ENCODE measurements at places on chromosomes 11 and 22.

GRCh38 chr11:18501629-18502028 lies 25.1 kb downstream of the TSG101 start:
- no peak for DNase-seq

GRCh38 chr22:44357296-44357965 lies 44.7 kb upstream of the SHISAL1 start:
- DNase-seq, result no peak

- no peak for DNase-seq
Measured at GRCh38 chr11:40168414-40168813, 1291.0 kb downstream of the LRRC4C start.

- no peak for DNase-seq
Measured at GRCh38 chr11:108985236-108985944, 320.5 kb downstream of the DDX10 start.

GRCh38 chr22:16387088-16387487 lies 205.5 kb downstream of the CCT8L2 start:
- DNase-seq, result no peak

GRCh38 chr11:109884501-109884900 lies 208.7 kb upstream of the ZC3H12C start:
- no peak for DNase-seq

GRCh38 chr11:74142624-74143023 lies 28.2 kb downstream of the C2CD3 start:
- DNase-seq, result no peak

DNA sequence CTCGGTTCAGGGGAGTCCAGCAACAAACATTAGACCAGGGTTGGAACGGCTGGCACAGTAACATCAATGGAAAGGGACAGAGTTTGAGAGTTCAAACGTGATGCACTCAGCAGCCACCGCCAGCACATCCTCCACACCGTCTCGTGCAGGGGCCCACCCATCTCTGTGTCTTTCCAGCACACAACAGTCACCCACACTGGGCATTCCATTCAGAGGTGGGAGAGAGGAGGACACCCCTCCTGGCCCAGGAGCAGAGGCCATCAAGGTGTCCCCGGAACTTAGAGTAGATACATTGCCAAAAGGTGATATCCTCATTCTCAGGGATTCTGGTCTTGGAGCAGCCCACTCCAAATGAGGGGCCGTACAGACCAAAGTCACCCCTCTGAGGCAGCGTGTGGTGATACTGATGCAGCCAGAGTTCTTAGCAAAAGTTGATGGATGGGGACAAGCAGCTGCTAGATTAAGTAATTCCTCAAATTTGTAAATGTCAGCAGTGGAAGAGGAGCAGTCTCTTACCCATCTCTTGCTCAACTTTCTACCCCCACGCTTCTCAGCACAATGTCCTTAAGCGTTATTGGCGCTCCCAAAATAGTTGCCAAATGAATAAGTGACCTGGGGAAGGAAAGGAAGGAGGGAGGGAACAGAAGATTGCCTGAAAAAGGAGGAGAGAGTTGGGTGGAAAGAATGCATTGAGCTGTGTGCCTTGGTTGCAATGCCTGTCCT lies 5.5 kb downstream of the SNAP29 start:
- DNase-seq, result no peak

DNA sequence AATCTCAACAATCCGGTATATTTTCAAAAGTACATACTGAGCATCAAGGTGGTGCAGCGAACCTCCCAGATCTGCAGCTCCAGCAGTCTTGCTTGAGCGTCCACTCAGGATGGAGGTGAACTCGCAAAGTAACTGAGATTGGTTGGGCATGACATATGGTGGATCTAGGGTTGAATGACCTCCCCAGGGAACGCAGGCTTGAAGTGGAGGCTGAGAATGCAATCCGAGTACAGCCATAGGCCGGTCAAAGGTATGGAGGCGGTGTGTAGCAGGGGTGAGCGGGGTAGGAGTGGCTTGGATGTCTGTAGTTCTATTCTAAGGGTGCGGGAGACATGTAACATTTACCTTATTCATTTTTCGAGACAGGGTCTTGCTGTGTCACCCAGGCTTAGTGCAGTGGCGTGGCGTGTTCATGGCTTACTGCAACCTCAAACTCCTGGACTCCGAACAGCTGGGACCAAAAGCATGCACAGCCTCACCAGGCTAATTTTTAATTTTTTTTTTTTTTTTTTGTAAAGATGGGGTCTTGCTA lies 631 bp upstream of the C22orf39 start:
- no peak for DNase-seq

- DNase-seq, result no peak
Measured at GRCh38 chr11:93532806-93533205, 10.4 kb downstream of the SMCO4 start.

GRCh38 chr11:113289431-113290187 lies 24.8 kb upstream of the TTC12 start:
- peak; percentile 44 for DNase-seq

GRCh38 chr11:9462806-9463537 lies 2.2 kb downstream of the ZNF143 start:
- DNase-seq, result peak; percentile 47

DNA sequence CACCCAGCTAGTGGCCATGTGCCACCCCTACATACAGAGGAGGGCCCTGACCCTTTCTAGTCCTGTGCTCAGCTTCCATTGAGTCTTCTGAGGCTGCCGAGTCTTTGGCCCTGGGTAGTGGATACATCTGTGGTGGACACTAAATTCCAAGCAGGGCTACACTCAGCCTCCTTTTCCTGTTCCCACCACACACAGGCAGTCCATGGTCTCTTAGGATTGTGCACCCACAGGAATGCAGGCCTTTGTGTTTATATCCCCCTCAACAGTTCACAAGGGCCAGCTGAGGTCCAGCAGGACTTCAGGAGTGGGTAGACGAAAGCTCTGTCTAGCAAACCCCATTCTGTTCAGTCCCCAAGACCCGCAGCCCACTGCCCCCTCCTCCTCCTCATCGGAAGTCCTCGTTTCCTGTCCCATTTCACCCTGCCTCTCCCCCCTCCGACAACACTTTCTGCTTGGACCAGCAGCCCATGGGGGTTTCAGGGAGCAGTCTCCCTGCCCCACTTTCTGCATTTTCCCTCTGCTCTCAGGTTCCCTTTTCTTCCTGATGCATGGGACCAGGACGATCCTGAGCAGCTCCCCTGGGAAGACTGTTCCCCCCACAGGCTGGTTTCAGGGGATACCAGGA lies 91.8 kb downstream of the SWAP70 start:
- no peak for DNase-seq

- DNase-seq, result no peak
Measured at GRCh38 chr11:31397239-31397834, 27.7 kb downstream of the DNAJC24 start.

- peak; percentile 74 for DNase-seq
Measured at GRCh38 chr22:38733329-38733723, 22.5 kb downstream of the SUN2 start.

GRCh38 chr11:26042113-26042512 lies 289.8 kb upstream of the ANO3 start:
- no peak for DNase-seq

DNA sequence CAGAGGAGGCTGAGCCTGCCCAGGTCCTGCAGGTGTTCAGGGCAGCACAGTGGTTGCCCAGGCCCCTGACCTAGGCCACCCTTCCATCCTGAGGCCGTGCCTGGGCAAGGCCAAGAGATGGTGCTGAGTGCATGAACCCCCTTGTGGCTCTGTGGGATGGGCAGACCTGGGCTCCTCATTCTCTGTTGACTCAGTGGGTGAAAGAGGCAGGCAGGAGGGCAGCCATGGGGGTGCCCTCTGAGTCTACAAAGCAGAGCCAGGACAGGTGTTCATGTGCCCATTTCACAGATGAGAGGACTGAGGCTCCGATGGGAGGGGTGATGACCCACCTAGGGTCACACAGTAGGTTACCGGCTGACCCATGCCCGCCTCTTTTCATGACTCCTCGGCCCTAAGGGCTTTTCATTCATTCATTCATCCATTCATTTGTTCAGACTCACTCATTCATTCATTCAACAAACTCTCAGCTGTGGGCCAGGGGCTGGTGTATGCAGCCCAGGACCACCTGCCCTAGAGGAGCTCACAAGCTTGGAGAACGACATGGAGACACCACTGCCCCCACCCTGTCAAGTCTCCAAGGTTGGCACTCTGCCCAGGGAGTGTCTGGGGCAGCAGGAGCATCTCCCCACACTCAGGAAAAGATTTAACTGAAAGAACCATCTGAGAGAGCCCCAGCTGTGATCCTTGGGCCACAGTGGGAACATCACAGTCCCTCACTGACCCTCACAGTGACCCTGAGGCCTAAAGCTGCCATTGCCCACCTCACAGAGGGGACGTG lies 40.5 kb downstream of the IGLL5 start:
- DNase-seq, result no peak

DNA sequence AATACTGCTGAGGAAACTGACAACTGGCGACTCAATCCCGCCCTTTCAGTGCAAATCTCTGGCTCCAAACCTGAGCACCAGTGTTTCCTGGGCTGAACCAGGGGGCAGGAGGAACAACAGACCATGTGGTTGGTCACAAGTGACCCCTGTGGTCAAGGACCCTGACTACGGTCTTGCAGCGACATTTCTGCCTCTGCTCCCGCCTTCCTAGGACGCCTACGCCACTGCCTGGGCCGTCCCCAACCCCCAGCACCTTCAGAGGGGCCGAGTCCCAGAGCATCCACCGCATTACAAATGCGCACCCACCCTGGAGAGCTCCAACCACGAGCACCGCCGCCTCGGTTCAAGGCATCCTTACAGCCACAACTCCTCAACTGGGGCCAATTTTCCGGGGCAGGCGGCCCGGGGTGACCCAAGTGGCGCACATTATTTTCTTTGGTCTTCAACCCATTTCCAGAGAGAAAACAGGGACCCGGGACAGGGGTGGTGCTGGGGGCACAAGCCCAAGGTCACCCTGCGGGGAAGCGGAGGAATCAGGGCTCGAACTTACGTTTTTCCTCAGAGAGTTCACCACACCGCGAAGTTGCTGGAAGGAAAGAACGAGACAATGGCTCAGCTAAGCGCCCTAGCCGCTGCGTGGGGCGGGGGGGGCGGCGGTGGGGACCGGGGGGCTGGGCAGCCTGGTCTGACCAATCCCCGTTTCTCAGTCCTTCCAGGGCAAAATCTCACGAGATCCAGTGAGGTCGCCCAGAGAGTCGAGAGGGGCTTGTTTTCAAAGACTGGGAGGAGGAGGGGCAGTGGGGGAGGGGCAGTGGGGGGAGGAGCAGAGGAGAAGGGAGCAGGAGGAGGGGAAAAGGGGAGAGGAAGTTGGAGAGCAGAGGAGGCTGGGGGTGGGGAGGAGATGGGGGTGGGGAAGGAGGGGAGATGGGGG lies 1.8 kb downstream of the PRAME start:
- DNase-seq, result no peak

- no peak for DNase-seq
Measured at GRCh38 chr22:30243661-30244060, 2.9 kb downstream of the LIF start.

DNA sequence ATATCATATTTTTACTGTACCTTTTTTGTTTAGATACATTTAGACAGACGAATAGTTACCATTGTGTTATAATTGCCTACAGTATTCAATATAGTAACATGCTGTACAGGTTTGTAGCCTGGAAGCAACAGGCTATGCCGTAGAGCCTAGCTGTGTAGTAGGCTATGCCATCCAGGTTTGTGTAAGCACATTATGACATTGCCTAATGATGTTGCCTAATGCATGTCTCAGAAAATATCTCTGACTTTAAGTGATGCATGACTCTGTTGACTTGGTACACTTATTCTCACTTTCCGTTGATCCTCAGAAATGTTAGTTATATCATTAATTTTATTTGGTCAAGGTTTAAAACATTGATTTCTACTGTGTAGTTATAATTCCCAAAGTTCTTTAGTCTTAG lies 39.9 kb downstream of the OR2AT4 start:
- DNase-seq, result no peak

DNA sequence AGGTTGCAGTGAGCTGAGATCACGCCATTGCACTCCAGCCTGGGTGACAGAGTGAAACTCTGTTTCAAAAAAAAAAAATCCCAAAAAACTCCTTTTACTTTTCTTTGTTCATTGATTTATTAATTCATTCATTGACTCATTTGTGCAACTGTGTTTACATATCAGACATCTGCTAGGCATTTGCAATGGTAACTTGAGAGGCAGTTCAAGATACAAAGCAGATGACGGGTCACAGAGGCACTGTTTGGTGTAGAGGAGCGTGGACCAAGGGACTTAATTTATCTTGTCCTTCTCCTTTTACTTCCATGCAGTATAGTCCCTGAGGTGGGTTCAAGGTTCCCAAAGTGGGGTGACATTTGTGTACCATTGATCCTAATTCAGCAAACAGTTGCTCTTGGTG lies 71.4 kb downstream of the KIAA1671 start:
- DNase-seq, result no peak

- no peak for DNase-seq
Measured at GRCh38 chr11:17394743-17395390, 6.4 kb upstream of the KCNJ11 start.

- peak; percentile 85 for DNase-seq
Measured at GRCh38 chr11:86218125-86219084, 26.1 kb upstream of the EED start.

GRCh38 chr11:95154514-95154913 lies 64.9 kb downstream of the ENDOD1 start:
- DNase-seq, result peak; percentile 92

DNA sequence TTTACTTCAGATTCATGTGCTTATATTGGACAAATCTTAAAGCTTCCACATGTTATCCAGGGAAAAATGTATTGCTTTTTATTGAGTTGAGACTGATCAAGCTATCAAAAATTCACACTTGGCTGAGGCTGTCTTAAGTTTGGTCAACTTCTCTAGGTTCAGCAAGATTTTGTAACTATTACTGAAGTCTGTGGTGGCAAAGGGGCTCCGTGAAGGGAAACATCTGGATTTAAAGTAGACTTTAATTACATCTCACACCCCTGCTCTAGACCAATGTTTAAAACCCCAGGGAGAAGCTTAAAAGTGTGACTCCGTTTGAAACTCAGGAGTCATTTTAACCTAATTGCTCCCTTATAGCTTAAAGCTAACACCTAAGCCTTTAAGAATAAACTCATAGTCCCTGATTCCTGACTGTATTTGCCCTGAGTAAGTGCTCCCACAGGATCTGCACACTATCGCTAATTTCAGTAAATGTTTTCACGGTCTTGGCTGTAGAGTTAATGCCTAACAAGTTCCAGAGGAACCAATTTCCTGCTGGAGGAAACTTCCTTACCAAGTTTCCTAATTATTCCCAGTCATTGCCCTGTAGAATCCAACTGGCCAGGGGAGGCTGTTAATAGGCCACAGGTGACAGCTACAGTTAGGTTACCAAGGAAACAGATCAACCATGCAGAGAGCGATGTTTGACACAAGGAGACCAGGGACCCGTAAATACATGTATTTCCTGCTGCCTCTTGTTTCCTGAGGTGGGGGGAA lies 40.5 kb downstream of the OR10A6 start:
- no peak for DNase-seq

- DNase-seq, result no peak
Measured at GRCh38 chr11:27640954-27641353, 59.3 kb downstream of the BDNF start.

GRCh38 chr11:67584205-67584880 lies 731 bp downstream of the GSTP1 start:
- DNase-seq, result no peak

DNA sequence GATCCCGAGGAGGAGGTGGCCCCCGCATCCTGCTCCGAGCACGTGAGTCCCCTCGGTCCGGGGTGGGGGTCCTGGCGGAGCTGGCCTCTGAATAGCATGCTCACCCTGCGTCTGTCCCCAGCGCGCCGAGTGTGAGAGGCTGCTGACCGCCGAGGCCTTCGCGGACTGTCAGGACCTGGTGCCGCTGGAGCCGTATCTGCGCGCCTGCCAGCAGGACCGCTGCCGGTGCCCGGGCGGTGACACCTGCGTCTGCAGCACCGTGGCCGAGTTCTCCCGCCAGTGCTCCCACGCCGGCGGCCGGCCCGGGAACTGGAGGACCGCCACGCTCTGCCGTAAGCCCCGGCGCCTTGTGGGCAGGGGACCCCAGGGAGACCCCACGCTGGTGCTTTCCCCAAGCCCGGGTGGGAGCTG lies 3.5 kb downstream of the MUC2 start:
- no peak for DNase-seq

Data from hematopoietic multipotent progenitor cell treated with erythropoietin and hydrocortisone succinate and interleukin-3 and kit ligand, for 17 days (in vitro differentiated cells).